ENCODE measurements at places on chromosomes 6 and 20.
A peak's percentile ranks its signal among the peaks of the same experiment; 100 is the strongest.

DNA sequence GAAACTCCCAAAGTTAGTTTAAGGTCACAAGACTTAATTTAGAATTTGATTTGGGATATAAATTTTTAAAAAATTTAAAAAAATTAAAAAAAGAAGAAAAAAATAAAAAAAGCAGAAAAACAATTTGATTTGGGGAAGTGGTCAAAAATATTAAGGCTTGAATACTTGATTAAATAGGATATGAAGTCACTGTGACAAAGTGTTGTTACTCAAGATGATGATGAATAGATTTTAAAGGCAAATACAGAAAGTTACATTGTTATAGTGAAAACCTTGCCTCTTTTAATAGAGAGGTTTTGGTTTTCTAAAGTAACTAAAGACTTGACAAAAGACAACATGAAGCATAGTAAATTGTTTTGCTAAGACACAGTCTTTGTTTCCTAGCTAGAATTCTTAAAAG, 7.2 kb downstream of the CST9 start:
- DNase-seq, result no peak

DNA sequence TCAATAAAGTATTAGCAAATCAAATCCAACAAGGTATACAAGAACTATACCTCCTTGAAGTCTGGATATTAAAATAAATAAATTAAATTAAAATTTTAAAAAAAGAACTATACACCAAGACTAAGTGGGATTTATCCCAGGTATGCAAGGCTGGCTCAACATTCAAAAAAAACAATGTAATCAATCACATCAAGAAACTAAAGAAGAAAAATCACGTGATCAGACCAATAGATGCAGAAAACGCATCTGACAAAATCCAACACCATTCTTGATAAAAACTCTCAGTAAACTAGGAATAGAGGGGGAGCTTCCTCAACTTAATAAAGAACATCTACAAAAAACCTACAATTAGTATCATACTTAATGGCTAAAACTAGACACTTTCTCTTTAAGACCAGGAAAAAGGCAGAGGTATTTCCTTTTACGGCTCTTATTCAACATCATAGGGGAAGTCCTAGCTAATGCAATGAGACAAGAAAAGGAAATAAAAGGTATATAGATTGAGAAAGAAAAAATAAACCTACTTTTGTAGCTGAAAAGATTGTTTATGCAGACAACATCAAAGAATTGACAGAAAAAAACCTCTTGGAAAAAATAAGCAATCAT, 35.0 kb downstream of the RANBP9 start:
- no peak for DNase-seq

GRCh38 chr20:24984961-24985640, 7.5 kb downstream of the APMAP start:
- DNase-seq, result no peak

GRCh38 chr6:3209114-3210023, 18.1 kb downstream of the TUBB2B start:
- no peak for DNase-seq

GRCh38 chr6:110039981-110040383, 61.9 kb downstream of the GPR6 start:
- no peak for DNase-seq

GRCh38 chr20:6420336-6420735, 297.5 kb upstream of the FERMT1 start:
- no peak for DNase-seq

GRCh38 chr6:26576929-26577719, 19.6 kb upstream of the ABT1 start:
- peak; percentile 39 for DNase-seq

- DNase-seq, result no peak
Observed at GRCh38 chr20:54078296-54078984, 8.0 kb upstream of the BCAS1 start.

GRCh38 chr6:18371010-18371409, 16.1 kb upstream of the RNF144B start:
- DNase-seq, result no peak

DNA sequence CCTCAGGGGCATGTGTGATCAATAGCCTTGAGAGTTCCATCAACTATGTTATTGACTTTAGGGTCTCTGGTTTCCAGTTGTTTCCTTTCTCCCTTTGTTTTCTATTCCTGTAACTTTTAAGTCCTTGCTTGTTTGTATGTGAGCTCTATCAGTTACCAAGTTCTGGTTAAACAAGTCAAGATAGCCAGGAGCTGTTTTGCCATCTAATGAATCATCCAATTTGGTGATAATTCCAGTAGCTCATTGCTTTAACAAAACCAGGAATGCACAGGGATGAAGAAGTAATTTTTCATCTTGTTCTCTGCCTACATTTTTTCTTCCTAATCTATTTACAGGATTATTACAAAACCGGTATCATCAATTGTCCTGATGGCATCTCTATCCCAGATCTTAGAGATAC, 36.5 kb downstream of the KCTD20 start:
- no peak for DNase-seq

GRCh38 chr6:13666194-13667105, 45.2 kb downstream of the RANBP9 start:
- DNase-seq, result no peak

GRCh38 chr6:16306334-16306733, 67.9 kb downstream of the GMPR start:
- DNase-seq, result no peak

DNA sequence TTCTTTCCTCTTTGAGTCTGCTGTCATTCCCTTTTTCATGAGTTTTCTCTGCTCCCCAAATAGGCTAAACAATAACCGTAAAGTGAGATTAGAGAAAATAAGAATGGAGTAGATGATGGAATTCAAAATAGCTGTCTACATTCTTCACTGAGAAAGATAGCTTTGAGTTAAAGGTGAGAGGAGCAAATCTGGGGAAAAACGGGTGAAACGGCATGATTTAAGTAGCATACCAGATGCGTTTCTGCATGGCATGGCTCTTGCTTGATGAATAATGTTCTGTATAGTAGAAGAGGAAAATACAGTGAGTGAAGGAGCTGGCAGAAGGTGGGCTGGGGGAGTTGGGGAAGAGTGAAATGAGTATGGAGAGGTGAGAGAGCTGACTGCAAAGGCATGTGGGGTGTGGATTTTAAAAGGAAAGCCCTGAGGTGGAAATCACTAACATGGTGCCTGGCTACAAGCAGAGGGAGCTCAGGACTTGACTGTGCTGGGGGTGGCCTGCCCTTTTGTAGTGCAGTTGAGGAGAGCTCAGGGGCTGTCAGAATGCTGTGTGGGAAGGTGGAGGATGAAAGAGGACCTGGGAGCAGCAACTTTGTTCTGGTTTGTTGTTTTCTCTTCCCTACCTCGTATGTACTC, 8.8 kb downstream of the BICRAL start:
- no peak for DNase-seq
